Cardiac fibroblast (primary cell): ENCODE measurements at places on chromosomes 4 and X.

GRCh38 chr4:168797194-168797593 is 212.9 kb downstream of the CBR4 start:
- peak; percentile 88 for DNase-seq

DNA sequence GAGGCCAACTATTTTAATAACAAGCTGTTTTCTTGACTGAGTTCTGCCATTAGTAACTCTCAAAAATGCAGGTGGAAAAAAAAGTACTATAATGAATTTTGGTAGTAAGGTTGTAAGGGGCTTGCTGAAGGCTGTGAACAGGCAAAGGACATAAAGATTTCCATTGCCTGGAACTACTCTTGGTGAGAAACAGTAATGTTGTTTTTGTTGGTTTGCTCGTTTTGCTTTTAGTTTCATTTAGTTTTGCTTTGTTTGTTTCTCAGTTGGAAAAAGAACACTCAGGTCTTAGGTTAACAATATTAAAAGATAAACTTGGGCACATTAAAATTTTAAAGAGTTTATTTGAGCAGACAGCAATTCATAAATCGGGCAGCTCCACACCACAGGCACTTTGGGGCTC is 824.5 kb upstream of the HTR2C start:
- no peak for DNase-seq

DNA sequence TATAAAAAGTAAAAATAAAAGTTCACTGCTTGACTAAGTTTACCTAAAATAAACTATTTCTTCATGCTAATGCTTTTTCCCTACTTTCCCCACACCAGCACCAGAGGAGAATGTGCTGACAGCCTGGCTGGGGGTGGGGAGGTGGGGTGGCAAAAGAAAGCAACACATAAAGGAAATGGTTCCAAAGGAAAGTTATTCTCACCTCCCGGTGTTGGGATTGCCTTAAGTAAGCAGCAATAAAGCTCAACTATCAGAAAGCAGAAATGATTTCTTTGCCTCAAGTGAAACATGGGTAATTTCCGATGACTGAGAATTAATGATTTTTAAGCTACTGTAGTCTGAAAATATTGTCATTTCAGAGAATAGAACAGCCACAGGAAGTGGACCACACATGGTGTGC is 84.5 kb upstream of the DKK2 start:
- peak; percentile 3 for DNase-seq

GRCh38 chr4:103105558-103106356 is 6.1 kb upstream of the BDH2 start:
- no peak for DNase-seq

DNA sequence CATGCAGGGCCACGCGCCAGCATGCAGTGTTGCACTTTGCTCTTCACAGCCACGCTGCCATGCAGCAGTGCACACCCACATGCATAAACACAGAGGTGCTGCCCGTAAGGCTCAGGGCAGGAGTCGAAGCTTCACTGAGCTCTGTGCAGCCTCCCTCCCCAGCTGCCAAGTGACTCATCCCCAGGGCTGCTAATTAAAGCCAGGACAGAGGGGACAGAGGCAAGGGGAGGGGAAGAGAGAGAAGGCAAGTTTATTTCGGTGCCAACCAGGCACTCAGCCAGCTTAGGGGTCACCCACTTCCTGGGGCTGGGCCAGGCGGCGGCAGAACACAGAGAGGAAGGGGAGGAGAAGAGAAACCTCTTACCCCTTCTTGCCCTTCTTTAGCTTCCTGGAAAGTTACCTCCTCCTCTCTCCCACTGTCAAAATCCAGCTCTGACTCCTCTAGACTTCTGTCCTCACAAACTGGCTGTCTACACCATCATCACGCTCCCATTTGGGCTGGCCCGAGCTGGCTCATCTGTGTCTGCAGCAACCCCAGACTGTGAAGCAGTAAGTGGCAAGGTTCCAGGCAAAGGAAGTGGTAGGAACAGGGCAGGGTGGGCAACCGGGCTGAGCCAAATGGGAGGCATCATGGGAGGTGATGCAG is 6.2 kb upstream of the IQSEC2 start:
- DNase-seq = peak; percentile 66

- DNase-seq = no peak
These were observed 9.4 kb upstream of the CLDN34 start for GRCh38 chrX:9957743-9958142.

DNA sequence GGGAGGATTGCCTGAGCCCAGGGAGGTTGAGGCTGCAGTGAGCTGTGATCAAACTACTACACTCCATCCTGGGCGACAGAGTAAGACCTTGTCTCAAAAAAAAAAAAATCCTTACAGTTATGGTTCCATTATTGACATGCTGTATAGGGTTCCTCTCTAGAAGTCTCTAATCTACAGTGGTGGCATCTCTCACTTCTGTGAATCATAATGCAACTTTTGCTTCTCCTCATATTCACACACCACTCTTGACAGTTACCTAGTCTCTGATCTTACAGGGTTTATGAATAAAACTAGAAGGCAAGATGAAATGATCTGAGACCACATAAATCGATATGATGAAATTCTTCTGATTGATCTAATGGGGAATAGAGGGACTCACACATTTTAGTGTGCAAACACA is 40.6 kb downstream of the DOCK11 start:
- DNase-seq = no peak

- DNase-seq = no peak
These were observed 28.9 kb downstream of the LNX1 start for GRCh38 chr4:53562409-53562808.

DNA sequence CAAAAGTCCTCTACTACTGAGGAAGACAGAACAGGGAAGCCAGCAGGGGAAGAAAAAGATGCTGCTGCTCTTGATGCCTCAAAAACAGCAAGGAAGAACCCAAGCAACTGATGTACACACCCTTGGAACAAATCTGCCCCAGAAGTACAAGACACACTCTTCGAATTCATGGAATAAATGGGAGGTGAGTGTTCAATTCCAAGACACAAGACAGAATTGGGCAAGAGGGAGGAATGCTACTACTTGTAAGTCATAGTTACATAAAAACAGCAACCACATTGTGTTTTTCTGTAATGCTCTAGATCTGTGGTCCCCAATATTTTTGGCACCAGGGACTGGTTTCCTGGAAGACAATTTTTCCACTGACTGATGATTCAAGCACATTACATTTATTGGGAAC is 58.0 kb upstream of the H2AZ1 start:
- DNase-seq = peak; percentile 21

DNA sequence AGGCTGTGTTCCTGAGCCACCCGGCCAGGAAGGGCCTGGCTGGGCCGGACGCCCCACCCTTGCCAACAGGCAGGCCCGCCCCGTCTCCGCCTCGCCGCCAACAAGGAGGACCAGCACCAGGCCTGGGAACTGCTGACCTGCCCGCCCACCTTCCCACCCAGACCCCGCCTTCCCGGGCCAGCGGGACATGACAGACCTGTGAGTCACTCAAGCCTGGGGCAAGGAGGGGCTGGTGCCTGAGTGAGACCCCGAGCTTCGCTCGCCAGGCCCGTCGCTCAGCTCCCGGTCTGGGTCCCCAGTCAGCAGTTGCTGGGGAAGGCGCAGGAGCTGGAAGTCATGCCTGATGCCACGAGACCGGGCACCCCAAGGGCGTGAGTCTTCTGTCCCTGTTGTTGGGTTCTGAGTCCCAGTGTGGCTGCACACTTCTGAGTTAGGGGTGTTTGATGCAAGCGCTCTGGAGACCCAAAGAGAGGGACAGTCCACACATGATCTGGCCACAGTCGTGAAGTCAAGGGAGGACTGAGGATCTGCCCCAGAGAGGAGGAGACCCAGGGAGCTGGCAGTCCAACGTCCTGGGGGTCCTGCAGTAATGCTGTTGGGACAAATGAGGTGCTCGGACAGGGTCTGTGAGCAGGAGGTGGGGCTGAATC is at the start of gene DNASE1L1:
Gene DNASE1L1, minus strand, starts transcription at position 33 of the 650 bp plus-strand sequence. CDS start 3,686 bp downstream, outside the sequence.
- DNase-seq = peak; percentile 88

GRCh38 chr4:33494150-33494549 is 2750.2 kb downstream of the ARAP2 start:
- DNase-seq = peak; percentile 56

- no peak for DNase-seq
These were observed 74.9 kb downstream of the MTMR1 start for GRCh38 chrX:150768132-150768485.

DNA sequence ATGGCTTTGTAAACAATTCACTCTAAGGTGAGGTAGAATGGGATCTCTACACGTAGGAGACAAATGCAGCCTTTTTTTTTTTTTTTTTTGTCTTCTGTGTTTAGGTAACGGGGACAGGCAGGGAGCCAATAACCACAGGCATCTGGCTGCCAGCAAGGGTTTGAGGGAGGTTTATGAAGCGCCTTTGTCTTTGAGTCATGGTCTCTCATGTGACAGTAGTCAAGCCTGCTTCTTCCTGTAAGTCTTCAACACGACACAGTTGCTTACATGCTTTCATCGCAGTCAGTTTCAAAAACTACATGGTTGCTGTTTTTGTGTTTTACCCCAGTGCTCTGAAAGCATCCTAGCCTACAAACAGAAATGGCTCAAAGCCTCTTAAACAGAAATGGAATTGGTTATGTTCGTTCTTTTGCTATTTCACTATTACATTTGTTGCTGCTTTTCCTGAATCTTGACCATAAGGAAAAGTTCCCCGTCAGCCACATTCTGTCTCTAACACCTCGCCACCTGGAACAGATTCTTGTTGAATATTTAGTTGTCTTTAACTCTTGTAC is 127.8 kb upstream of the METTL14 start:
- peak; percentile 84 for DNase-seq

- DNase-seq = no peak
These were observed 2.2 kb upstream of the SLC38A5 start for GRCh38 chrX:48472225-48472624.

- no peak for DNase-seq
These were observed 6.5 kb upstream of the JADE1 start for GRCh38 chr4:128802680-128803628.

DNA sequence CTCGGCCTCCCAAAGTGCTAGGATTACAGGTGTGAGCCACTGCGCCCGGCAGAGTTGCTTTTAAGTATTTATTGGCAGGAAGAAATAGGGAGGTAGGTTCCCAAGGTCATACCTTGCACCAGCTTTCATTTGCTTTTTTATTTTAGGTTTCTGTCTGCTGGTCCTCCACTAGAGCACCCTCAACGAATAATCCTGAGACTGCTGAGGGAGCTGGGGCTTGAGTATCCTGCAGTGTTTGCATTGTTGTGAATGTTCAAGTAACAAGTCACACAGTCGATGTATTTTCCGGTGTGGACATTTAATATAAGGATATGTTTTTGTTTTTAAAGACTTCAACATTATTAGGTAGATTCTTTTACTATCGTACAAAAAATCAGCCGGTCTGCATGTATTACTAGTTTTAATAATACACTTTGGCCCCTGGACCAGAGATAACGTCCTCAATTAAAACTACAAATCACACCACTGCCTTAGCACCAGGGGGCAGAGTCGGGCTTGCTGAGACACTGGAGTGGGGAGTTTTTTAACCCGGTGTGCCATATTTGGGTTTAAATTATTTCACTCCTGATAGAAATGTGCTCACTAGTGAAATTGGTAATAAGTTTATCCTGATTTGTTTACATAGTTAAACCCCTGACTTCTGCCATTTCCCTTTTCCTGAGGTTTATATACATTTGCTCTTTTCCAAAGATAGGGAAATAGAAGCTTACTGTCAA is 11.6 kb downstream of the SMIM20 start:
- peak; percentile 55 for DNase-seq

GRCh38 chr4:173752610-173753230 is 222.7 kb upstream of the HAND2 start:
- peak; percentile 23 for DNase-seq

- DNase-seq = no peak
These were observed 19.3 kb upstream of the UBA1 start for GRCh38 chrX:47174376-47174775.

DNA sequence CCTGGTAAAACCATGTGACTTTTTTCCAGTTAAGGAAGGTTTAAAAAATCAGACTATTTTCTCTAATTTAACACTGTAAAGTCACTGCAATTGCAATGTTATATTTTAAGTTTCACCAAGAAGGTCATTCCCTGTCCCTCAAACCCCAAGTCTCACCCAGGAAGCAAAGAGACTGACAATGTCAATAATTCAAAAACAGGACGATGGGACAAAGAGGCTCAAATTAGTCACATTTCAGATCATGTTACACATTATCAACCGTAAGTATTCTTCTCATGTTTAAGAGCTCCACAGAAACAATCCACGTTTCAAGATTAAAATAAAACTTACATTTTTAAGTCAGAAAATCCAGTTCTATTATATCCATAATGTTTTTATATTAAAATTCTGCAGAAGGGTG is 13.2 kb downstream of the SHISA3 start:
- DNase-seq = no peak

- DNase-seq = no peak
These were observed 329.4 kb downstream of the PTTG2 start for GRCh38 chr4:38289553-38289952.

DNA sequence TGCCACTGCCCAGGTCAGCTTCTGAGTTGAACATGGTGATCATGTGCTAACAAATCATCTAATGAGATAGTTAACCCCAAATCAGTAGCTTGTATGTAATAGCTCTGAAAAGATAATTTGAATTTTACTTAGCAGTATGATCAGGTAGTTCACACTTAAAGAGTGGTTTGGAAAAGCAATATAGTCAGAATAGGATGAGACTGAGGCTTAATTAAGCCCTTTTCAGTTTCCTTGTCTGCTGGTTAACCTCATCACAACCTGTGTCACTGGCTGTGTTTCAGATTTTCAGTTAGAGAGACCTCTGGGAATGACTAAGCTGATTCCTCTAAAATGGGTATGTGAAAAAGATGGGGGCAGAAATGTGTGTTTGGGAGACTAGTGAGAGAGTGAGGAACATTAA is 38.1 kb downstream of the GPR174 start:
- DNase-seq = no peak

GRCh38 chrX:41259516-41259915 is 74.4 kb upstream of the DDX3X start:
- no peak for DNase-seq

GRCh38 chrX:38156838-38157237 is 63.8 kb downstream of the SRPX start:
- no peak for DNase-seq

GRCh38 chrX:19548279-19548678 is 33.0 kb upstream of the MAP3K15 start:
- no peak for DNase-seq

GRCh38 chrX:24412637-24413363 is 52.3 kb upstream of the PDK3 start:
- DNase-seq = no peak
